CD4-positive, alpha-beta T cell treated with Interleukin-6 for 4 hours (primary cell): ENCODE measurements at places on chromosomes 2 and 18.
A peak's percentile ranks its signal among the peaks of the same experiment; 100 is the strongest.

- no peak for DNase-seq
These were observed 469.4 kb downstream of the IRS1 start for GRCh38 chr2:226330206-226330605.

GRCh38 chr2:153873052-153874048 lies 1.6 kb downstream of the GALNT13 start:
- DNase-seq, result no peak

GRCh38 chr2:186276909-186277308 lies 209.2 kb upstream of the ZC3H15 start:
- DNase-seq, result no peak

GRCh38 chr2:10305715-10306114 lies 3.0 kb downstream of the HPCAL1 start:
- DNase-seq, result peak; percentile 70

DNA sequence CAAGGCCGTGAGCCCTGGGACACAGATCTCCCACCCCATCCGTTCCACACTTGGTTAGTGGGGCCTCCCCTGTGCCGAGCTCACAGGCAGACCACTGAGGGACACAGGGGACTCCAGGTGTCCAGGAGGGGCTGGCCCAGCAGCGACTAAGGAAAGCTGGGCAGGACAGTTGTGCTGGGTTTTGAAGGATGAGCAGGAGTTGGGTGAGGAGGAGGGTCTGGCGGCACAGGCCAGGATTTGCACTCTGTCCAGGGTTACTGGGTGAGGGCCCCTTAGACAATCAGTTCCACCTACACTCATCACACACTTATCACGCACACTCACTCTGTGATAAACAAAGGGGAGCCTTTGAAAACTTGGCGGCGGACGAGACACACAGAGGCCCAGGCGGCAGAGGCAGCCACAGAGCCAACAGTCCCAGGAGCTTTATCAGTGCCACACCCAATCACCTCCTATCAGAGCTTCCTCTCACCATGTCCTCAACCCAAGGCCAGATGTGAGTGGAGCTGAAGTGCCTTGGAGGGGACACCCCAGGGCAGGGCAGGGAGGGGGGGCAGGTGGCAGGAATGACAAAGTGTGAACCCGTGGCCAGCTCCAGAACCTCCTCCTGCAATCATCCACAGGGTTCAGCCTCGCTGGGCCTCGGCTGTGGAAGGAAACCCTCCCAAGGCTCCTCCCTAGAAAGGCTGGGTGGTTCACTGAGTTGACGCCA lies 26.6 kb downstream of the BIN1 start:
- peak; percentile 65 for DNase-seq

- no peak for DNase-seq
These were observed 13.0 kb upstream of the HAT1 start for GRCh38 chr2:171909266-171909665.
